Natural killer cell treated with Interleukin-12 subunit alpha and Interleukin-12 subunit beta and Interleukin-15 and Interleukin-18, amount 100 ng/mL, for 72 hours (primary cell): ENCODE measurements at places on chromosomes 2 and 18.

- peaks cover 47% of the 10 kb centered on the region for H3K27me3 ChIP-seq
- H3K4me1 ChIP-seq: no peaks in the 10 kb centered on the region
- no peak overlapping the region for H3K4me3 ChIP-seq
- DNase-seq: no peak
- no peak overlapping the region for H3K27ac ChIP-seq
- no peaks in the 10 kb centered on the region for H3K36me3 ChIP-seq
Measured at GRCh38 chr2:172811027-172811426, 75.4 kb downstream of the RAPGEF4 start.

DNA sequence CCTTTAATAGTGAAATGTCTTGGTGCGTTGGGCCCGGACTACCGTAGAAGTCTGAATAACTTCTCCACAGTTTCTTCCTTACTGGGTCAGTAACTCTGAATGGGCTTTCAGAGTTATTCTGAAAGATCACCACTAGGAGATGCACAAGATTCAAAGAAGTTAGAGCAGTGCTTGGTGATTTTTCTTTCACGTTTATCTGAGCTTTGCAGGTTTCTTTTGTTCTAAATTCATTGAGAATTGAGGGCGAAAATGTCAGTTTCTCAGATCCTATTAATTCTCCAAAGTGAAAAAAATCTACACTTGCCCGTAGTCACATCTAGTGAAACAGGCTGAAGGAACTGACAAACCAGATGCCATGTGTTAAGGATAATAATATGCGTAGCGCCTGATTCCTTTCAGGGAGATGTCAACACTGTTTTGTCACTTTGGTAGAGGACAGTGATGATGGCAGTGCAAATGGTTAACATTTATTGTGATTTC is 70.1 kb downstream of the QPCT start:
- DNase-seq: no peak
- no peak overlapping the region for H3K27ac ChIP-seq
- H3K36me3 ChIP-seq: no peaks in the 10 kb centered on the region
- H3K4me1 ChIP-seq: peaks cover 7% of the 10 kb centered on the region
- no peak overlapping the region for H3K4me3 ChIP-seq

DNA sequence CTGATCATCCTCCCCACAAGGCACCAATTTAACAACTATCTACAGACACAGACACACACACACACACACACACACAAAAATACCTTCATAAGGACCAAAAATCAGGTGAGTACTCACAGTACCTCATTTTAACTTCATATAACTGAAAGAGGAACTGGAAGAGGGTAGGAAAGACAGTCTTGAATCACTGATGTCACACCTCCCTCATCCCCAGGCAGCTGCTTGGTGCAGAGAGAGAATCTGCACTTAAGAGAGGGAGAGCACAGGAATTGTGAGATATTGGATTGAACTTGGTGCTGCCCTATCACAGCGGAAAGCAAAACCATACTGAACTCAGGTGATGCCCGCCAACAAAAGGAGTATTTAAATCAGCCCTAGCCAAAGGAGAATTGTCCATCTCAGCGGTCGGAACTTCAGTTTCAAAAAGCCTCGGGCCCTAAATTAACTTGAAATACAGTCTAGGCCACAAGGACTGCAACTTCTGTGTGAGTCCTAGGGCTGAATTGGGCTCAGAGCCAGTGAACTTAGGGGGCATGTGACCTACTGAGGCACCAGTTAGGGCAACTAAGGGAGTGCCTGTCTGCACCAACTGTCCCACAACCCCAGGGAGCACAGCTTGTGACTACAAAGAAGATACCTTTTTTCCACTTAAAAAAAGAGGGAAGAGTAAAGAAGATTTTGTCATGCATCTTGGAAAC is 211.1 kb downstream of the LRATD1 start:
- H3K27me3 ChIP-seq: no peaks in the 10 kb centered on the region
- DNase-seq: no peak
- H3K36me3 ChIP-seq: peaks cover 14% of the 10 kb centered on the region
- H3K4me3 ChIP-seq: no peak overlapping the region
- H3K27ac ChIP-seq: no peak overlapping the region

GRCh38 chr2:54560146-54560881 is 104.2 kb downstream of the SPTBN1 start:
- H3K4me3 ChIP-seq: peak overlapping the region; percentile 92
- H3K27ac ChIP-seq: peak overlapping the region; percentile 95
- peaks cover 42% of the 10 kb centered on the region for H3K4me1 ChIP-seq
- no peaks in the 10 kb centered on the region for H3K27me3 ChIP-seq

- H3K27ac ChIP-seq: no peak overlapping the region
- H3K27me3 ChIP-seq: no peaks in the 10 kb centered on the region
- no peaks in the 10 kb centered on the region for H3K36me3 ChIP-seq
Measured at GRCh38 chr2:48569433-48569832, 39.5 kb downstream of the STON1 start.

DNA sequence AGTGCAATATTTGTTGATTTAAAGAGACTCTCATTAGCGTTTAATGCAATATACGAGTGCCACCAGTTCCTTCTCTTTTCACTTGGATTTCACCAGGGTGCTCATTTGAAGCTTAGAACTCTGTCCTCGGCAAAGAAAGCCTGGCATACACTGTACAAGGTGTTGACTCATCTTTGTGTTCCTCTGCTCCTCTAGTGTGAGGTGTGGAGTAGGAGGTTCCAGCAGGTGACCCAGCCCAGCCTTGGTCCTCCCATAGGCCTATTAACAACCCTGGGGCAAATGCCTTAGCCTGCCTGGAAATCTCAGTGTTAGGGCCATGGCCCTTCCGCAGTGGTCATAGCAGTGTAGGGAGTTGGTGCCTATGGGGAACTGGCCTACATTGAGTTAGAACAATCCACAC is 20.1 kb downstream of the BCL2L11 start:
- no peak overlapping the region for H3K27ac ChIP-seq
- H3K27me3 ChIP-seq: no peaks in the 10 kb centered on the region
- H3K36me3 ChIP-seq: peaks cover 15% of the 10 kb centered on the region
- no peak overlapping the region for H3K4me3 ChIP-seq
- DNase-seq: no peak

DNA sequence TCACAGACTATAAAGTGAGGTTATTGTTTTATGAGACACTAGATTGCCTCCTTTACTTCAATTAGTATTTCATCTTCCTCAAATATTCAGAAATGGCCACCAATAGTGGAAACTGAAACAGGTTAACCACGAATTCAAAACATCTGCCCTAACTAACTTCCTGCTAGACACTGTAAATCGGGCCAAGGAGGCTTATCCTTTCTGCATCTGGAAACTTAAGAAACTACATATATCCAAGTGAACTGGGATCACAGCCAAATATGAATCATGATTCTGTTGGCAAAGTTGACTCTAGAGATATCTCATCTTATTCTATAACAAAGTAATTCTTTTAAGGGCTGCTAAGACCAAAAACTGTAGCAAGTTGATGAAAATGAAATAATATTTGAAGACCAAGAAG is 136.6 kb upstream of the ZC3H15 start:
- DNase-seq: no peak
- H3K27ac ChIP-seq: no peak overlapping the region
- peaks cover 6% of the 10 kb centered on the region for H3K36me3 ChIP-seq
- no peaks in the 10 kb centered on the region for H3K27me3 ChIP-seq

- H3K4me3 ChIP-seq: no peak overlapping the region
- peaks cover 2% of the 10 kb centered on the region for H3K27me3 ChIP-seq
- no peaks in the 10 kb centered on the region for H3K4me1 ChIP-seq
- no peaks in the 10 kb centered on the region for H3K36me3 ChIP-seq
- DNase-seq: no peak
Measured at GRCh38 chr18:6561862-6562291, 147.2 kb upstream of the L3MBTL4 start.

DNA sequence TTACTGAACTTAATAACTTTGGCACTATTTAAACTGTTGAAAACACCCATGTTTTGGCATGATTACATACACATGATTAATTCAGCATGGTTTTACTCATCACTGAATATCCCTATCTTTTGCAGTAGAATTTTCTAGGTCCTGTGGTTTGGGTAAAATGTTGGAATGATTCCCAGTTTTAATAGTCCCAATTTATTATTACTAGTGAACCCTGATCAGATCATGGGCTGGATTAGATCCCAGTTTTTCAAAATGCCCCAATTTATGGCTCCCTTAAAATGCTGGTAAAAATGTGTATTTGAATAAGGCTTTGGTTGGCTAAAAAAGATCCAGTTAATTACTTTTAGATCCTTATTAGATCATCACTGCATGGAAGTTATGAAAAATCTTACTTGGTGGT is 273.6 kb upstream of the NRP2 start:
- H3K27ac ChIP-seq: no peak overlapping the region
- no peak overlapping the region for H3K4me3 ChIP-seq
- H3K4me1 ChIP-seq: no peaks in the 10 kb centered on the region
- H3K27me3 ChIP-seq: no peaks in the 10 kb centered on the region
- no peak for DNase-seq

- H3K27ac ChIP-seq: no peak overlapping the region
- DNase-seq: no peak
- no peaks in the 10 kb centered on the region for H3K36me3 ChIP-seq
- H3K27me3 ChIP-seq: no peaks in the 10 kb centered on the region
- no peaks in the 10 kb centered on the region for H3K4me1 ChIP-seq
- no peak overlapping the region for H3K4me3 ChIP-seq
Measured at GRCh38 chr2:187654535-187654934, 100.3 kb upstream of the TFPI start.

- no peak overlapping the region for H3K4me3 ChIP-seq
- H3K4me1 ChIP-seq: peaks cover 3% of the 10 kb centered on the region
- peaks cover 2% of the 10 kb centered on the region for H3K36me3 ChIP-seq
- DNase-seq: no peak
- H3K27ac ChIP-seq: no peak overlapping the region
Measured at GRCh38 chr2:190713471-190713870, 64.6 kb downstream of the NAB1 start.

- no peaks in the 10 kb centered on the region for H3K4me1 ChIP-seq
- H3K4me3 ChIP-seq: no peak overlapping the region
- H3K27ac ChIP-seq: no peak overlapping the region
- no peaks in the 10 kb centered on the region for H3K27me3 ChIP-seq
- no peaks in the 10 kb centered on the region for H3K36me3 ChIP-seq
Measured at GRCh38 chr18:6639305-6639704, 90.2 kb upstream of the ARHGAP28 start.

GRCh38 chr2:144548532-144549191 is 28.7 kb upstream of the ZEB2 start:
- no peak for DNase-seq
- H3K36me3 ChIP-seq: no peaks in the 10 kb centered on the region
- peak overlapping the region; percentile 47 for H3K27ac ChIP-seq
- peaks cover 15% of the 10 kb centered on the region for H3K4me1 ChIP-seq

GRCh38 chr2:28049416-28049815 is 158.9 kb downstream of the BABAM2 start:
- H3K27ac ChIP-seq: no peak overlapping the region
- no peaks in the 10 kb centered on the region for H3K27me3 ChIP-seq
- H3K4me3 ChIP-seq: no peak overlapping the region
- H3K4me1 ChIP-seq: peaks cover 8% of the 10 kb centered on the region
- no peak for DNase-seq

DNA sequence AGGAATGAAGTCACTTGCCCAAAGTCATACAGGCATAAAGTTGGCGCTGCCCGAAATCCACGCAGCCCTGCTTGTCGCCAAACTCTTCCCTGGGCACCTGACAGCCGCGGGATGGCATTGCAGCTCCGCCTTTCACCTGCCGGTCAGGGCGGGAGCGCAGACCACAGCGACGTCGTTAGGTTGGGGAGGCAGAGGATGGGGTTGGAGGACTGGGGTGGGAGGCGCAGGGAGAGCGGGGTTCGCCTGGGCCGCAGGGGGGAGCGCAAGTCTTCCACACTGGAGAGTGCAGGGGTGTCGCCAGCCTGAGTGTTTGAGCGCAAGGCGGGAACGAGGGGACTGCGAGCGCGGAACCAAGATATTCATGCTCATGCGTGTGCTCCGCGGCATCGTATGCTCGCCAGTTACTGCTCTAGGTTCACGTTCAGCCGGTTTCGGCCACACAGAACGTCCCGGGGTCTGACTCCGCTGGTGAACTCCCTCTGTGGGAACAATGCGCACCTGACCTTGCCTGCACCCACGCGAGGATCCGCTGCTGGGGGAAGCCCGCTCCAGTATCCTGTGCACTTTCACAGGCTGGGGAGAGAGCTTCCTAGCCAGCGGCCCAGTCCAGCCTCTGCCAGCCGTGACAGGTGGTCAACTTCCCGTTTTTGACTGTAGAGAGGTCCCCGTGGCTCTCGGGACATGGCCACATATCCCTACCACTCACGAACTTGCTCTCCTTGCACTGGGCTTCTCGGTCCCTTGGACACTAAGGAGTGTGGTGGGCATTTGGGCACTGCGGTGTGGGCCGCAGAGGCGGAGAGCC is 767 bp upstream of the NPPC start:
- peak overlapping the region; percentile 57 for H3K4me3 ChIP-seq
- H3K36me3 ChIP-seq: no peaks in the 10 kb centered on the region
- H3K4me1 ChIP-seq: no peaks in the 10 kb centered on the region
- peak; percentile 59 for DNase-seq

DNA sequence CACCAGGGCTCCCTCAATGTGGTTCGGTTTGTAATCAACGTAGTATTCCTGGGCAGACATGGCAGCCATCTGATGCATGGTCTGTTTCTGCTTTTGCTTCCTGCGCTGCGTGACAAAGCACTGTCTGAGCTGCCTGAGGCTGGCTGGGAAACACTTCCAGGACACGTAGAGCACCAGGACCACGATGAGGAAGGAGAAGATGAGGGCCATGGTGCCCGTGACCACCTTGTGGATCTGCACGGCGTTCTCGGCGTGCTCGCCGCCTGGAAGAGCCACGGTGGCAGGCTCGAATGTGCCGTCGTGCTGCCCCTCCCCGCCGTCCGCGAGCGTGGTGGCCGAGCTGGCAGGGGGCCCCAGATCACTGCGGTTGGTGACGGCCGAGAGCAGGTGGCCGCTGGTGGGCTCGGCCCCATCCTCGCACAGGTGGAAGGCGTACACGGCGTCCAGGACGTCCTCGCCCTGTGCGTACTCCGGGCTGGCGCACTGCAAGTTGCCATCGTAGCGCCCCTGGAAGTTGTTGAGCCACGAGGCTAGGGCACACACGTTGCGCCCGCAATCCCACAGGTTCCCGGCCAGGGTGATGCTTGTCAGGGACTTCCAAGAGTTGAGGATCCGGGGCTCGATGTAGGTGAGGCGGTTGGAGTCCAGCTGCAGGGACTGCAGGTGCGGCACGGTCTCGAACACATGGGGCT is 2.1 kb downstream of the LRRTM1 start:
- no peak overlapping the region for H3K27ac ChIP-seq
- no peaks in the 10 kb centered on the region for H3K4me1 ChIP-seq
- no peak for DNase-seq
- peaks cover 5% of the 10 kb centered on the region for H3K36me3 ChIP-seq
- H3K4me3 ChIP-seq: no peak overlapping the region

- no peaks in the 10 kb centered on the region for H3K36me3 ChIP-seq
- H3K27ac ChIP-seq: no peak overlapping the region
- H3K4me1 ChIP-seq: no peaks in the 10 kb centered on the region
- DNase-seq: no peak
Measured at GRCh38 chr2:67208887-67209500, 188.1 kb upstream of the ETAA1 start.
